ENCODE measurements at places on chromosomes 5 and 9. TPM values are rescaled to one million over a fixed set of nuclear protein-coding genes. Genes with fewer than 3 reads are reported as not detected.

The LCN9 gene
- polyA plus RNA-seq, result not detected

The PCA3 gene
- 2.2 TPM for polyA plus RNA-seq

DNA sequence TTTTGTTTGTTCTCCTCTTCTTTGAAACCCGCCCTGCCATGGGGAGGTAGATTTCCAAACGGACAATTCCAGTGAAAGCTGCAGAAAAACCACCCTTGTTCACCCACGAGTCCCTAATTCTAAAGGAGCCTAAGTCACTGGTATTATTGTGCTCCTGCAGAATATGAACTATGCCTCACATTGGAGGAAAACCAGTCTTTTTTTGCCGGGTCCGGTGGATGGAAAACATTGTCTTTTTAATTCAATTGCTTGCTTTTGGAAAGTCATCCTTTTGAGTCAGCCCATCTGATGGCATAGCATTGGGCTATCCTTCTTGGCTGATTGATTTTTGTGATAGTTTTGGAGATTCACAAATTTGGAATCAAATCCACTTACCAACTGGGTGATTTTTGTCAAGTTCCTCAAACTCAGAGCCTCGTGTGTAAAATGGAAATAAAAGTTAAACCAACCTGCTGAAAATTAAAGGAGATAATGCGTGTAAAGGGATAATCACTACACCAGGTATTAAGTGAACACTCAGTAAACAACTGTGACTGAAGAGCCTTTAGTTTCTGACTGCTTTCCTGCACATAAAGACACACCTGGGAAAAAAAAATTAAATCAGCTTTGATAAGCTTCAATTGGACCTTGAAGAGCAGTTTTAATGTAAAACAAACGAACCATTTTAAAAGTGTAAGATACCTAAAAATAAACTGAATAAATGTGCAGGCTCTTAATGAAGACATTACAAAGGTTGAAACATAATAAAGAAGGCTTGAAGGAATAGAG is 780 bp upstream of the CCNJL start:
- no peak for DNase-seq

GRCh38 chr5:75167345-75167744 is 69.3 kb downstream of the ANKRD31 start:
- no peak for DNase-seq

DNA sequence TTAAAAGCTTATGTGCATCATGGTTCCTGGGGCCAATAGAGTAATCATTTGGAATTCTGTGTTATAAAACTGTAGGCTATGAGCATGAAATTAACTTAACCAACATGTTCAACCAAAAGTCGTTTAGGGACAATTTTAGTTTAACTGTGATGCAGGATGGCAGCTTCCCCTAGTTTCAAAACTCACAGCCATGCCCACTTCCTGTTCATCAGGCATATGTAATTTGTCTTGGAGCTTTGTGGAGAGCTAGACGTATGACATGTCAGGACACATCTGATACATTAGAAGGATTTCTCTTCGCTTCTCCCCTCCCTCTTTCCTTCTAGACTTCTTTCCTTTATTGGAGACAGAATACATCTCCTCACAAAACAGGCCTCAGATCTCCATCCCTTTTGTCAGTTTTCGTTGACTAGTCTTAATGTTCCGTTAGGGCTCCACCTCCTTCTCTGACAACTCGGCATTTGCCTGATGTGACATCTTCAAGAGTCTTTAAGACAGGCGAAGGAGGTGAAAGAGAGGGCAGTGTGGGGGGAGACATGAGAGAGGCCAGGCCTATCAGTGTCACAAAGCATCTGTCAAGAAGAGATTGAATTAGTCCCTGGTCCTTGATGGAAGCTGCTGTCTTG is 176.0 kb downstream of the MSX2 start:
- no peak for DNase-seq

- no peak for DNase-seq
Observed at GRCh38 chr5:155514105-155514563, 500.6 kb downstream of the KIF4B start.
